ENCODE measurements at places on chromosomes 11 and 22.

GRCh38 chr22:23539135-23539838, 40.8 kb downstream of the IGLL1 start:
- DNase-seq = peak; percentile 82

DNA sequence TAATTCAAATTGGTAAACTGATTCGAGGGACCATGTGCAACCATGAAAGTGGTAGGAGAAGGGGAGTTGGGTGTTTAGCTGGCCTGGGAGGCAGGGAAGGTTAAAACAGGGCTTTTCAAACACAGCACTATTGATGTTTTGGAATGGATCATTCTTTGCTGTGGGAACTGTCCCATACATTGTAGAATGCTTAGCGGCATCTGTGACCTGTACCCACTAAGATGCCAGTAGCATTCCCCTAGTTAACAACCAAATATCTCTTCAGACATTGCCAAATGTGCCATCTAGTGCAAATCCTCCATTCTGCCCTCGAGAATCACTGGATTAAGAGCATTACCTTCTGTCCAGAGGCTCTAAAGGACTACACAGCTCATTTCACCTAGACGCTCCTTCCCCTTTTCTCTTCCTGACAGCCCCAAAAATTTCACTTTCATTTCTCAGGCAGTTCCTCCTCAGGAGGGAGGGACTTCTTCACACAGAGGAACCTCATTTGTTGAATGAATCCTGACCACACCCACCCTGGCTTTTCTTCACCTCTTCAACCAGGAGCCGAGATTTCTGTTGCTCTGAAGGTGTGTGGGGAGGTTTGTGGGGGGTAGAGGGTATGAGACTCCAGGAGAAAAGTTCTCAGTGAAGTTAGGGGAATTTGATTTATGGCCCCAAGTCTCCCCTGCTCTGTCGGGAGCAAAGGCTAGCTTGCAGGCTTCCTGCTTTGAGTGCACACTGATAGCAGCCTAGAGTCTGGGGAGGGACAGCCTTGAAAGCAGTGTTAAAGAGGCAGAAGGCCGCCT, at the start of gene TRIM34:
TSS of gene TRIM34 (plus strand) at position 513 of the 791 bp plus-strand sequence. CDS start 7,331 bp downstream, outside the sequence.
- no peak for DNase-seq

DNA sequence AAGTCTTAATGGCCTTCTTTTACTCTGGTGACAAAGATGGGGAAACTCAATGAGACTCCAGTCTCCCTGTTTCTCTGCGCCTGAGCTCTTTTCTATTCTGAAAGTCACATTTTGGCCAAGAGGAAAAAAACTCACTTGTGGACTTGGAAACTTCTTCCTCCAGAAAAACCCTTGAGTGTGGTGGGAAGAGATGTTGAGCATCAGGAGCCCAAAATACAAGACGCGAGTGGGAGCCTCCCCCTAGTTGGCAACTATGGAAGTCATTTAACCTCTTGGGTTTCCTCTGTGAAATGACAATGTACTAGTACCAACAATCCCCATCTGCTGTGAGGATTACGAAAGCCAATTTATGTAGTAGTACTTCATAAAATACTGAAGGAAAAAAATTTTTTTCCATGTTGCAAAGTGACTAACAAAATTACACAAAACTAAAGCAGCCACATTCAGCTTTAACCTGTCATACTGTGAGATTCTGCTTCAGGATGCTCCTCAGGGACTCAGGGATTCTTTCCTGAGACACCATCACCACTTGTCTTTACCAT, 524 bp upstream of the SLC25A17 start:
- DNase-seq = no peak

- peak; percentile 91 for DNase-seq
Observed at GRCh38 chr11:31870609-31871309, 59.6 kb upstream of the PAX6 start.

DNA sequence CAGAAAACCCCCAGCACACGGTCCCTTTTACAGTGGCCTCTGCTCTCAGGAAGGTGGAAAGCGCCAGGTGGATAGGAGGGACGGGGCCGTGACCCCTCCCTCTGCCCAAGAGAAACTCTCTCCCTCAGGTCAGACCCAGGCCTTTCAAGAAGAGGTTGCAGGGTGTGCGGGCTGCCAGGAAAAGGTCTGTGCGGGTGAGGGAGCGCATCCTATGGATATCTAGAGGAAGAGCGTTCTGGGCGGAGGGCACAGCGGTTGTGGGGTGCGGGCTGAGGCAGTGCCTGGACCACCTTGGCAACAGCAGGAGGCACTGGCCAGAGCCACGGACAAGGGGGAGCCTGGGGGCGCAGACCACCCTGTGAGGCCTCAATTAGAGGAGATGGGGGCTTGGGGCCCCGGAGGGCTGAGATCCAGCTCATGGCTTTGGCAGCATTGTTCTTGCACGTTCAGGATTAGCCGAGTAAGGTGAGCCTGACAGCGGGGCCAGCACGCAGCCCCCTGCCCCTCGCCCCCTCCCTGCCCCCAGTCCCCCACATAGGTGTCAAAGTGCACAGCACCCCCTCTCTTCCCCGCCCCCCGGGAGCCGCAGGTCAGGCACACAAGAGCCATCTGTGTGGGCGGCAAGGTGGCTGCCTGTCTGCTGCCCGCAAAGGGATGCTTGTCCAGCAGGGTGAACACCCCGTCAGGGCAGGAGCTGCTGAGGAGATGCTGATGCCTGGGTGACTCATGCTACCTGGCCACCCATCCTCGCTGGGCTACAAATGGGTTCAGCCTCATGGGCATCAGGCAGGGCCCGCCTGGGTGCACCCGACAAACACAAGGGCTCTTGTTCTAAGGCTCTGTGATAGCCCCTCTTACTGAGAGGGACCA, 92.8 kb upstream of the KCNQ1OT1 start:
- peak; percentile 47 for DNase-seq

DNA sequence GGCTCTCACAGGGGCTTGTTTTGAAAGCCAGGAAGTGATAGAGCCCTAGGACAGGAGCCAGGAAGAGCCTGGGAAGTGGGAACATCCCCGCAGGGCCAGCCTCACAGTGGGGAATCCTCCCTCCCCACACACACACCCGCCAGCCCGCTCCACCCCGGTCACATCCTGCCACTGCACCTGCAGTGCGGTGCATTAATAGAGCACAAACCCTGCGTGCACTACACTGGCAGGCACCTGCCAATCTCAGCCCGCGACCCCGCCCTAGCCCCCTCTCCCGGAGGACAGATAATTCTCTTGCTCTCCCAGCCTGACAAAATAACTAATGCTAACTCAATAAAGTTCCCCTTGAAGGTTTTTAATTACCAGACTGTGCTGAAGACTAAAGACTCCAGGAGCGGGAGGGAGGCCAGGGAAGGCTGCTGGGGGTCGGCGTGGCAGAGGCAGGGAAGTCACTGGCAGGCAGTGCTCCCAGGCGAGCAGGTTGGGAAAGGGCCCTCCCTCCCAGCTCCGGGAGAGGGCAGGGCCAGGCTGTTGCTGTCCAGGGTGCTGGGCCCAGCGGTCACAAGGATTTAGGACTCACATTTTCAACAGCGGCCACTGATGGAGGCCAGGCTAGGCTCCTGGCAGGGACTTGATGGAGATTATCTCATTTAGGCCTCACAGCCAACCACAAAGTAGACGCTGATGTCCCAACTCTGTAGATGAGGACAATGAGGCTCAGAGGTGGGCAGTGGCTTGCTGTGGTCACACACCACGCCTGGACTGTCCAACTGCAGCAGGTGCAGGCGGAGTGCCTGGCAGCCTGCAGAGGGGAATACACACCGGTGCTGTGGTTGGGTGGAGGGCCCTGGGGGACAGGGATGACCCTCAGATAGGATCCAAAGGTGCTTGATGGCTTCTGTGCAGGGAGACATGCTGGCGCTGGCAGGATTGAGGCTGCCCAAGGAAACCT, 23.9 kb upstream of the TCF20 start:
- DNase-seq = peak; percentile 88

GRCh38 chr11:123216249-123216648, 21.2 kb upstream of the CLMP start:
- DNase-seq = no peak

- no peak for DNase-seq
Observed at GRCh38 chr11:23755076-23755475, 741.8 kb upstream of the LUZP2 start.
